Stimulated activated naive CD4-positive, alpha-beta T cell (primary cell): ENCODE measurements at places on chromosomes 4 and X.

GRCh38 chrX:116204932-116205331, 34.4 kb downstream of the AGTR2 start:
- DNase-seq = no peak

DNA sequence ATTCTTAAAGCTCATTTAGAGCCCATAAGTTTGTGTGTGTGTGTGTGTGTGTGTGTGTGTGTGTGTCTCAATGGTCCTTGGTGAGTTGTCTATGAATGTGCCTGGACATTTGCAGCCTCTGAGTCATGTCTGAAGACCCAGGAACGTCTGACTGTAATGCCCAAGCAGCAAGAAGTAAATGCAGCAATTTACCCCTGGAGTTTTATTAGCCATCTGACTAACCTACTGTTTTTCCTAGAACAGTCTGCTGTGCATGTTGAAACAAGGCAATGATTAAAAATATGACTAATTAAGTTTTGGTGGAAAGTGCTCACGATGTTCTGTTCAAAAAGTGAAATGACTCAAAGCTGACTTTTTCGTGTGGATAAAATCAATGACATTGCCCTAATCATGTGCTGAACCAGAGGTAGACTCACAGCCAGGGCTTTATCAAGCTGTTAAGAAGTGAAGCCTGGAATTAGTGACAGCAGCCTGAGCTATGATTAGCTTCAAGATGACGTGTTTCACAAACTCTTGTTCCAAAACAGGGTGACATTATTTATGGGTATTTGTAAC, 201.6 kb downstream of the CPE start:
- no peak for DNase-seq

DNA sequence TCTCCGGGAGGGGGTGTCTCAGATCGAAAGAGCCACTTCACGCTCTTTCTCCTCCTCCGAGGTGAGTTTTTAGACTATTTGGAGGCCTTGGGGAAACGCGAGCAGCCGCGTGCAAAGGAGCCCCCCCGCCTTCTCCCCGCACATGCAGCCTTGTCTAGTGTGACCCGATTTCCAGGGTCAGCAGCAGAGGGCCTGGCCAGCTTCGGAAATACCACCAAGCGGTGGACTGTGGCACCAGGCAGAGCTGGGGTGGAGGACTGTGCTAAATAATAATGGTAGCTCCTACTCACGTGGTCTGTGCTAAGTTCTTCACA, 79.3 kb upstream of the BCOR start:
- no peak for DNase-seq

GRCh38 chr4:82850684-82851083, 40.3 kb downstream of the SEC31A start:
- DNase-seq = no peak

DNA sequence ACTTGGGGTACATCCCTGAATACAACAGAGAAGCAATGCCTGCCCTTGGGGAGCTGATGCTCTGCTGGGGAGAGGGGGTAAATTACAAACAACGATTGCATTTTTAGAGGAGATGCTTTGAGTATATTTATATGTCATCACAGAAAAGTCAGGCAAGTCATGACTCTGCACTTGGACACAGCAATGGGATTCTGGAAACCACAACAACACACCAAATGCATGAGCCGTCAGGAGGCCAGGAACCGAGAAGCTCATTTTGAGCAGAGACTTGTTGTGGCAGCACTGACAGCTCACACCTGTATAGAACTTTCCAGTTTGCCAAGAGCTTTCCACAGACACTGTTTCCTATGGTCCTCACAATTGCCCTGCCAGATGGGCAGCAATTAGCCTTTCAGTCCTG, 113.2 kb upstream of the RBPJ start:
- no peak for DNase-seq

DNA sequence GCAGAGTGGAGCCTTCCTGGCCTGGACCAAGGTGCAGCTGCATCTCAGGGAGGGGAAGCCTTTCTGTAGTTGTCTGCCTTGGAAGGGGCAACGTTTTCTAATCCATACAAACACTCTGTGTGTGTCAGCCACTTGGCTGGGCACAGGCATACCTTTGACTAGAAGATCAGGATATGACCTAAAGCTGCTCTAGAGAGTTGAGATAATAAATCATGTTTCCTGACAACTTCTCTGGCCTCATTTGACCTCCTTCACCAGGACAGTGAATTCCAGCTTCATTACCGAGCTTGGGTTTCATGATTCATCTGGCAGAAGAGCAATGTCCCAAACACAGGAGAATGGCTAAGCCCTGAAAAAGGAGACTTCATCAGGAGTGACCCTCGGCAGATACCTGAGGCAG, 89.6 kb upstream of the KIT start:
- no peak for DNase-seq

- DNase-seq = peak; percentile 13
Measured at GRCh38 chrX:21745756-21746155, 12.2 kb downstream of the SMPX start.

DNA sequence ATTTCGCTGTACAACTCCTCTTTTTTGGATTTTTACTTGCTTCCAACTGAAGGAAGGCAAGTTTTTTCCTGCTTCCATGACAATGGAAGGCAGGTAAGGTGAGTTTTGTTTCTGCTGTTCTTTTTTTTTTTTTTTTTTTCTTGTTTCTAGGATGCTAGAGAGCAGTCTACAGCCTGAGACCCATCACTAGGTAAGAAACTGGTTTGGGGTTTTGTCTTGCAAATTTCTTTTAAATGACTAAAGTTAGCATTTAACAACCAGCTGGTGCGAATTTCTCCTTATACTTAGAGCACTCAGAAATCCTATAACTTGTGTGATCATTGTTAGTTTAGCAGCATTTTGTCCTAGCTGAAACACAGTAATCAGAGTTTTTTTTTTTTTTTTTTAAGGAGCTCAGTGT, 378.4 kb upstream of the CNKSR2 start:
- no peak for DNase-seq
